ENCODE measurements at places on chromosomes 6 and 20.

DNA sequence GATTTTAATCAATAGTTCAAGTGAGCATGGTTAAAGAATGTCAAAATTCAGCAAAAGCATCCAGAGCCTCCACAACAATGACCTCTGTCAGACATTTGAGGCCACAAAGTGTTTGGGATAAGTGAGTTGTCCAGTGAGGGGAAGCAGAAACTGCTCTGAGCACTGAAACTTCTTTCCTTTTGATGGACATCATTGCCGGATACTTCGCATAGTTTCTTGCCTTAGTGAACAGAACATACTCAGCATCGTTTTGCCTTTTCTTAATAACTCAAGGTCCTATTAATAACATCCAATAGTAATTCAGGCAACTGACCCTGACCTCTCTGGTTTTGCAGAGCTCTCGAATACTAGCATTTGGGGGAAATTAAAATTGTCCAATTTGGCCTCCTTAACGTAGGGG is 78.6 kb downstream of the EDN3 start:
- no peak for DNase-seq

DNA sequence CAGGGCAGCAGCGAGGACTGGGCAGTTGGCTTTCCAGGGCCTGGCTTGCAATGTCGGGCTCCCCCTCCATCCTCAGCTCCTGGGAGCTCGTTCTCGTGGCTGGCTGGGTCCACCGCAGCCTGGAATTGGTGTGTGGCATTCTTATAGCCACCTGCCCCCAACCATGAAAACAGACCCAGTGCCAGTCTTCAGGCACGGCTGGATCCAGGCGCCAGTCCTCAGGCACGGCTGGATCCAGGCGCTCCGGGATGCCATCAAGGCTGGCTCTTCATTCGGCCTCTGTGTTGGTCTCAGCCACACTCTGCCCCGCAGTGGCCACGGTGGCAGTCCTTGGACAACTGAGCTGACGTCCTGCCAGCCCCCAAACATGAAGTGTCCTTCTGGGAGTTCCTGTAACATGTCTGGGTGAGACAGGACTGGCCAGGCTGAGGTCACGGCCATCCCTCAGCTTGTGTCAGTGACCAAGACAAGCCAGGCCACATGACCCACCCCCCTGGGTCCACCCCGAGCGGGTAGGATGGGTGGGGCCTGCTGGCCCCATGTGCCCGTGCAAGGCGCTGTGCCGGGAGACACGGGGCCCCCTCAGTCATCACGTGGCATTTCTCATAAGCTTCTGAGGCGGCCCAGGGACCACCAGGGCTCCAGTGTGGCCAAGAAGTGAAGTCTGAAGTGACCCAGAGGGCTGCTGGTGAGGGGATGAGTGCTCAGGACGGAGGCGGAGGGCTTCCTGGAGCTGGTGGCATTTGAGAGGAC is 99.0 kb downstream of the TAF4 start:
- DNase-seq: no peak

- DNase-seq: no peak
Measured at GRCh38 chr6:144602523-144603180, 317.5 kb downstream of the UTRN start.

- no peak for DNase-seq
Measured at GRCh38 chr6:85537055-85537494, 56.6 kb downstream of the SNX14 start.

DNA sequence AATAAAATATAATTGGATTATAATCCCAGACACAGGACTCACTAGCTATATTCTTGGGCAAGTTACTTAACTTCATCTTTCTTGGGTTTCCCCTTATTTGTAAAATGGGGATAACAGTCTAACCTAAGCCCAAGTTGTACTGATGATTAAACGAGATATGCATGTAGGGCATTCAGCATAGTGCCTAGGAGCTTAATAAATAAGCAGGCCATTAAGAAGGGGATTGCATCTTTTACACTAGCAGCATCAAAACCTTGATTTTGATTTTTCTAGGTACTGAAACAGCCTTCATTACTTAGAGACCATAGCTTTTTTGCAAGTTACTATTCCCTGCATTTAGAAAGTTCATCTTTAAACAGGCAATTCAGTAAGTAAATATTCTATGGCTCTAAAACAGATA is 2.2 kb upstream of the QKI start:
- DNase-seq: no peak

GRCh38 chr6:14380086-14380820 is 262.7 kb downstream of the CD83 start:
- DNase-seq: no peak
